Activated naive CD4-positive, alpha-beta T cell treated with anti-CD3 and anti-CD28 coated beads, Interleukin-2, amount 50 U/mL, for 72 hours (primary cell): ENCODE measurements at places on chromosomes 5 and 9.

GRCh38 chr5:19498852-19499251, 489.1 kb downstream of the CDH18 start:
- DNase-seq: no peak

GRCh38 chr9:131078427-131079366, 17.6 kb upstream of the AIF1L start:
- DNase-seq: no peak

GRCh38 chr9:137370865-137371520, 52.0 kb downstream of the EXD3 start:
- DNase-seq: no peak

- DNase-seq: no peak
These were observed 131.6 kb downstream of the PRDM6 start for GRCh38 chr5:123220621-123221146.

- DNase-seq: no peak
These were observed 12.8 kb downstream of the OLFM1 start for GRCh38 chr9:135100241-135100681.

DNA sequence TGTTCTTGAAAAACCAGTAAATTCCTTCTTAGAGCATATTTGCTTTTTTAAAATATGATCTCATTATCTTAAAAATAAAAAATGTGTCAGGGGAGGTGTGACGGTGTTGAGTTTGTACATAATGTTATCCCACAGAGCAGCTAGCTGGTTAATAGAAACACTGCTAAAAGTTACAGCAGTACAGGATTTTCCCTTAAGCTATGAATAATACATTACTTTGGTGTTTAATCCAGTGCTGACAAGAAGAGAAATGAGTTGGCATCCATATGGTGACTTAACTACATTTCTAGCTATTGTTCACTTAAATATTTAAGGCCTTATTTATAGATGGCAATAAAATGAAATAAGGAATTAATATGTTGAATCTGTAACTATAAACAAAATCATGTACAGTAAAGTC, 883.1 kb downstream of the CDH18 start:
- DNase-seq: no peak

- no peak for DNase-seq
These were observed 55.2 kb downstream of the RIC1 start for GRCh38 chr9:5684101-5684500.
